Chondrocyte (in vitro differentiated cells): ENCODE measurements at places on chromosomes 13 and 19. TPM values are rescaled to one million over a fixed set of nuclear protein-coding genes. Genes with fewer than 3 reads are reported as not detected.

ZNF471 gene
- total RNA-seq: 0.02 TPM in 1 of 3 replicates, not detected in the others

ALG11 gene
- 49.2 to 56.9 TPM (median 49.8 TPM) in 3 replicates for total RNA-seq

GRCh38 chr19:16920816-16921529, 32.2 kb downstream of the F2RL3 start:
- no peaks in the 10 kb centered on the region for H3K4me1 ChIP-seq
- H3K27ac ChIP-seq: no peak overlapping the region
- no peak overlapping the region for H3K4me3 ChIP-seq
- H3K36me3 ChIP-seq: peaks cover 2% of the 10 kb centered on the region
- DNase-seq: no peak

- peaks cover 5% of the 10 kb centered on the region for H3K27me3 ChIP-seq
- no peak overlapping the region for H3K4me3 ChIP-seq
- no peak overlapping the region for H3K27ac ChIP-seq
- H3K36me3 ChIP-seq: no peaks in the 10 kb centered on the region
Observed at GRCh38 chr13:96431044-96431581, 341.2 kb downstream of the HS6ST3 start.

- H3K27me3 ChIP-seq: peaks cover 17% of the 10 kb centered on the region
- peak; percentile 7 for DNase-seq
- no peak overlapping the region for H3K4me3 ChIP-seq
- no peak overlapping the region for H3K27ac ChIP-seq
Observed at GRCh38 chr19:6723738-6724137, 3.3 kb upstream of the C3 start.

GRCh38 chr13:20475927-20476691, 49.5 kb downstream of the CRYL1 start:
- DNase-seq: no peak
- peaks cover 2% of the 10 kb centered on the region for H3K36me3 ChIP-seq
- H3K4me1 ChIP-seq: peaks cover 11% of the 10 kb centered on the region
- H3K4me3 ChIP-seq: no peak overlapping the region
- no peaks in the 10 kb centered on the region for H3K27me3 ChIP-seq
- H3K27ac ChIP-seq: no peak overlapping the region

- DNase-seq: no peak
- H3K4me3 ChIP-seq: peak within 1 kb of the TSS; percentile 98
- H3K27ac ChIP-seq: peak within 1 kb of the TSS; percentile 54
Observed at GRCh38 chr19:14072535-14073260, at the start of gene MISP3. Gene MISP3, plus strand, starts transcription at chr19:14072786. Its CDS starts 524 bp downstream, at chr19:14073310.

- H3K27me3 ChIP-seq: no peaks in the 10 kb centered on the region
- peak overlapping the region; percentile 57 for H3K27ac ChIP-seq
- peaks cover 8% of the 10 kb centered on the region for H3K36me3 ChIP-seq
- no peak overlapping the region for H3K4me3 ChIP-seq
- peaks cover 48% of the 10 kb centered on the region for H3K4me1 ChIP-seq
- peak; percentile 94 for DNase-seq
Observed at GRCh38 chr19:5031231-5032100, 62.6 kb downstream of the KDM4B start.
